ENCODE measurements at places on chromosomes 16 and 17. TPM values are rescaled to one million over a fixed set of nuclear protein-coding genes. Genes with fewer than 3 reads are reported as not detected.

GRCh38 chr16:3716831-3717234 lies 491 bp downstream of the TRAP1 start:
- no peak for DNase-seq

The TAC4 gene
- total RNA-seq, result not detected

DNA sequence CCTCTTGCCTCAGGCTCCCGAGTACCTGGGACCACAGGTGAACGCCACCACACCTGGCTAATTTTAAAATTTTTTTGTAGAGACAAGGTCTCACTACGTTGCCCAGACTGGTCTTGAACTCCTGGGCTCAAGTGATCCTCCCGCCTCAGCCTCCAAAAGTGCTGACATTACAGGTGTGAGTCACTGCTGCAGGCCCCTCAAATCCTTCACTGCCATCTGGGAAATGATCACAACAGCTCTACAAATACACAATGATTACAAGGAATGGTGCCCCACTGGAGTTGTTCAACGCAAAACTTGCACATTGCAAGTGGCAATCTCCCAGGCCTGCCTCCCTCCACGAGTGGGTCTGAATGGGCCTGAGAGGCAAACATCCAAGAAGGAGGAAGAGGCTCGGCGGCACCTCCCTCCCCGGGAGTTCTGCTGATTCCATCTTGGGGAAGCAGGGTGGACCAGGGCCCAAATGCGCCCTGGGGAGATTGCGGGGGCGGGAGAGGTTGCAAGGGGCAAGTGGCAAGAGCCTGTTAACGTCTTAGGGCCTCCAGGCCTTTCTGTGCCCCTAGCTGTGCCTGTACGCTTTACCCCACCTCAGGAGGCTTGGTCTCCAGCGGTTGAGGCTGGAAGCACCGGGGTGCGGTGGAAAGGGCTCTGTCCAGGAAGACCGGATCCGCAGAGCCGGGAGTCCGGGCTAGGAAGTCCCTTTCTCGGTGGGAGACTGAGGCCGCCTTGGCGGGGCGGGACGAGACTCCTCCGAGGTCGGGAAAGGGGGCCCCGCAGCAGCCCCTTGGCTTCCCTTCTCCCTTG lies 656 bp upstream of the IGFBP4 start:
- no peak for DNase-seq

GRCh38 chr17:45289301-45290268 lies 27.2 kb downstream of the MAP3K14 start:
- no peak for DNase-seq

The RRN3 gene
- total RNA-seq, result 25.9 TPM

DNA sequence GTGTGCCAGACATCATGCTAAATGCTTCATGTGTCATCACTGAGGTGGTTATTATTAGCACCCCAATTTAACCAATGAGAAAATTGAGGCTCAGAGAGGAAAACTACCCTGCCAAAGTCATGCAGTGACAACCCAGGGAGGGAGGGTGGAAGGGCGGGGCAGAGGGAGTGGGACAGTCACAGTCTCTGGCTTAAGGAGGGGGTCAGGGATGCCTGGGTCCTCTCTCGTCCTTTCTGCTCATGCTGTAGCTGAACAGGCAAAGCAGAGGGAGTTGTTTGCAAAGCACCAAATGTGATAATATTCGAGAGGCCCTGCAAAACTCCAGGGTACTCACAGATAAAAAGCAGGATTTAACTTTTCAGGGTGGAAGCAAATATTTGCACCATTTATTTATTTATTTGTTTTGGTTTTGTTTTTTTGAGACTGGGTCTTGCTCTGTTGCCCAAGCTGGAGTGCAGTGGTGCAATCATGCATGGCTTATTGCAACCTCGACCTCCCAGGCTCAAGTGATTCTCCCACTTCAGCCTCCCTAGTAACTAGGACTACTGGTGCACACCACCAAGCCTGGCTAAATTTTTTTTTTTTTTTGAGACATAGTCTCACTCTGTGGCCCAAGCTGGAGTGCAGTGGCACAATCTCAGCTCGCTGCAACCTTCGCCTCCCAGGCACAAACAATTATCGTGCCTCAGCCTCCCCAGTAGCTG lies 47.9 kb upstream of the NKD1 start:
- no peak for DNase-seq
